ENCODE measurements at places on chromosomes 7 and 10.

GRCh38 chr7:32496052-32496813 lies 944 bp downstream of the AVL9 start:
- no peak for DNase-seq

DNA sequence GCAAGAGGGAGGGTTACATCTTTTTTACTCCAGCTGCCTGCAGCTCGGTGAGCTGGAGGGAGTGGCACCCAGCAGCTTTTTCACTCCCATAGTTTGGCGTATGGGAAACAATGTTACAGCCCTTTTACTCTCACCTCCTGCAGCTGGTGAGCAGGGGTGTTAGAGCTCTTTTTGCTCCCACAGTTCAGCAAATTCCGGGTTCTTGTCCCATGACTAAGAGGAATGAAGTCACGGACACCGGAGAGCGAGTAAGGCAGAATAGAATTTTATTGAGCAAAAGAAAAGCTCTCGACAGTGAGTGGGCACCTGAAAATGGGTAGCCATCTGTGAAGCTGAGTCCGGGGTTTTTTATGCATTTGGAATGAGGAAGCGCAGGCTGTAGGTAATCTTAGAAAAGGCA lies 446.6 kb downstream of the GFRA1 start:
- DNase-seq: no peak

GRCh38 chr10:93272884-93273675 lies 199.4 kb downstream of the CYP26A1 start:
- no peak for DNase-seq

DNA sequence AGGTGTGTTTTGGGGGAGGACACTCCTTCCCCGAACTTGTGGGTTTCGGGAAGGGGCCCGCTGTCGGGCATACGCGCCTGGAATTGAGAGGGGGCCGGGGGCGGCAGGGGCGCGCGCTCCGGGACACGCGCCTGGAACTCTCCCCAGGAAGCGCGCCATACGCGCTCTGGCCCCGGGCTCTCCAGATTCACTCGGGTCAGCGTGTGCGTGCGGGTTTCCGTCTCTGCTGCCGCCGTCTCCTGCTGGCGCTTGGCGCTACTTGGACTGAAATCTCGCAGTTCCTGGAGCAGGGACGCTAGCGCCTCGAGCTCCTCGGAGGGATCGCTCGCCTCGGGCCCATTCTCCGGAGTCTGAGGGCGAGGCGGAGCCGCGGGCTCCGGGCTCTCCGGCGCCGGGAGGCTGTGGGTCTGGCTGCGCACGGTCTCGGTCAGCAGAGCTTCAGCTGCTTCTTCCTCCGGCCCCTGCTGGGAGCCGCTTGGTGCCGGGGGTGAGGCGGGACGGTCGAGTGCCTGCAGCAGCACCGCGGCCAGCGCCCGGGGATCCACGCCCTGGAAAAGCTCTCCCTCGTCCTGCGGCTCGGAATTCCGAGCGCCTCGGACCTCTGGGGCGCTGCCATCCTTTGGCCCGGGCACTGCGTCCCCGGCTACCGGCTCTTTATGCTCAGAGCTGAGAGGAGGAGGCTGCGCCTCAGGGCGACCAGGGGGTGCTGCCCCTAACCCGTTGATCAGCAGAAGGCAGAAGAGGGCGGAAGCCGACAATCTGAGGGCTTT lies 1.1 kb downstream of the VGF start:
- DNase-seq: no peak

DNA sequence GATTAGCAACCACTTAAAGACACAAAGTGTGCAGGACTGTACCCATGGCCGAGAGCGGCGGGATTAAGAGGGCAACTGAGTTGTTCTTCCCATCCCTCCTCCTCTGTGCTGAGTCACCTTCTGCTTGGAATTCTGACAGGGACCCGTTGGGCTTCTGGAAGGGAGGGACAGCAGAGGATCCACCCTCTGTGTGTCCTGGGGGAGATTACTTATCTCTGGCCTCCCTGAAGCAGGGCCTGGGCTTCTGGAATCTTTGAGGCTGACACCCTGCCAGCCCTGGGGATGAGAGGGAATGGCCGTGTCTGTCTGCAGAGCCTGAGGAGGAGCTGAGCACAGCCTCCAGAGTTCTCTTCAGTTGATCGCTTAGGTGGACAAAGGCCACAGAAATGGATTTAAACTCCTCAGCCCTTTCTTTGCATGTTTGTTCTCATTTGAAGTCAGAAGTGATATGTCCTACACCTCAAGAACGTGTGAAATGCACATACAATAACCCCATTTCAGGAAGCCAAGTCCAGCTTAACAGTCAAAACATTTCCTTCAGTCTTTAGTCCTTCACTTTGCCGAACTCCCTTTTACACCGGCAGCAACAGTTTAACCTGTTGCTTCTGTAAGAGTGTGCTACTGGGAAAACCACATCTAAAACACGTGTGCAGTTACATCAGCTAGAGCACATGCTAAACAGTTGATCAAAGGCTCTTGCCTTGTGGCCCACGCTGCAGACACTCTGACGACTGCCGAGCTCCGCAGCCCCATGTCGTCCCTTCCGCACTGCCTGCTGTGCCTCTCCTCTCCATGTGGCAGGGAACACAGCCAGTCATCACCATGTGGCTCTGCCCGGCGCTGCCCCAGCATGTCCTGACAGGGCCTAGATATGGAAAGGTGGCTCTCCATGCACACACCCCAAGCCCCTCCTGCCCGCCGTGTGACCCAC lies 55.7 kb downstream of the IKZF1 start:
- DNase-seq: no peak

GRCh38 chr7:103686064-103686463 lies 240.1 kb upstream of the SLC26A5 start:
- DNase-seq: no peak

DNA sequence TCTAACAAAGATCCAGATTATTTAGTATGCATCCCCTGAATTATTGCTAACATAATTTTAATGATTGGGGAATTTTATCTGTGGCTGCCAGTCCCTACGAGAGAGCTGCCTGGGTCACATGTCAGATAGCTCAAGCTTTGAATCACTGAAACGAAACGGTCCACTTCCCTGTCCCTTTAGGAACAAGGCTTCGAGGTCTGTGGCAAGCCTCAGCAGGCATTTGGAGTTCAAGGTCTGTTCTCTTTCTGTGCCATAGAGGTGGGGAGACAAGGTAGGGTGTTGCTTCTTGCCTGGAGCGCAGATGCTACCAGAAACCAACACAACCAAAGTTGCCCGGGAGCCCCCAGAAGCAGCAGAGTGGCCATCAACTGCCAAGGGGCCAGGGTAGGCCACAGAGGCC lies 13.9 kb upstream of the SH2D4B start:
- no peak for DNase-seq

DNA sequence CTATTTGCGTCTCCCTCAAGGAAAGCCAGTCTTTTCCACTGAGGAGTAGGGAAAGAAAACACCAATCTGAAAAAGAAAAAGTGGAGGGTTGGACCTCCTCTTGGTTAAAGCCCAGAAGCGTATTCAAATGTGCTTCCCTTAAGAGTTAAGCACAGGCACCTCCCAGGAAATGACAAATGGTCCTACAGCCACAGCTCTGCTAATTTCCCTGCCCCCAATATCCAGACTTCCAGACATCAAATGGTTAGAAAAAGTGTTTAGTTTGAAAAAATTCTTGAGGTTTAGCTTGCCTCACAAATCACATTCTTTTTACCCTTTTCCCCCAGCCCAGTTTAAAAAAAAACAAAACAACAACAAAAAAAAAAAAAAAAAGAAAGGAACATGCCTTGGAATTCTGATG lies 19.0 kb upstream of the COL1A2 start:
- peak; percentile 68 for DNase-seq

DNA sequence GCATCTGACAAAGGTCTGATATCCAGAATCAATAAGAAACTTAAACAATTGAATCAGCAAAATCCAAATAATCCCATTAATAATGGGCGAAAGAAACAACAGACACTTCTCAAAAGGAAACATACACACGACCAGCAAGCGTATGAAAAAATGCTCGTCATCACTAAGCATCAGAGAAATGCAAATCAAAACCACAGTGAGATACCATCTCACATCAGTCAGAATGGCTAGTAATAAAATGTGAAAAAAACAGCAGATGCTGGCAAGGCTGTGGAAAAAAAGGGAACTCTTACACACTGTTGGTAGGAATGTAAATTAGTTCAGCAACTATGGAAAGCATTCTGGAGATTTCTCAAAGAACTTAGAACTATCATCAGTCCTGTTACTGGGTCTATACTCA lies 496.7 kb downstream of the SH2D4B start:
- DNase-seq: no peak

- no peak for DNase-seq
These were observed 49.0 kb downstream of the ADCY1 start for GRCh38 chr7:45623157-45623556.

GRCh38 chr10:78699971-78700370 lies 368.8 kb upstream of the ZMIZ1 start:
- no peak for DNase-seq

DNA sequence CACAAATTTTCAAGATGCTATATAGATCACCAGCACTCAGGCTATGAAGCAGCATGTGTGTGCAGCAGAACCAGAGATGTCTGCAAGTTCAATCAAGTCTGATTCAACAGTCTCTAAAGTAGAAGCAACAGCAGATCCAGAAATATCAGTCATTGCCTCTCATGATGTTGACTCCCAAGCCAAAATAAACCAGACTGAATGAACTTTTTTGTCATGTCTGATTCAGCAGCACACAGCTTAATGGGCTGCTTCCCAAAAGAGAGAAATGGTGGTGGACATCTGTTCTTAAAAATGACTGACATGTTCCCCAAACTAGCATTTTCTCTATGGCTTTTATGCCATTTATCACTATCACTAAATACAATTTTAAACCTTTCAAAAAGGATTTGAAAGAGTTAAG lies 53.8 kb downstream of the TMEM26 start:
- DNase-seq: no peak

DNA sequence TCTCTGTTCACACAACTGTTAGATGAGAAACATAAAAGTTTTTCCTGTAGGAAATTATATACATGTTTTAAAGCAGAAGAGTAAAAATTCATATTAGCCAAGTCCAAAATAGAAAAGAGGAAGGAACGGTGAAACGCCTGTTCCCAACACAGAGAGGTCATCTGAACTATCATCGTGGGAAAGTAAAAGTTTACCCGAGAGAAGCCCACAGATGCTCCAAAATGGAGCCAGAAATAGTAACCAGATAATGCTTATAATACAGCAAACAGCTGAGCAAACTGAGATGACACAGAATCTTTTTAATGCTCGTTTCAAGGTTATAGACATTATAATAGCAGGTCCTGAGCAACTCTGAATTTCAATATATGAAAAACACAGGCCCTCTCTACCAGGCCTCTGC lies 24.5 kb downstream of the FRMD4A start:
- no peak for DNase-seq

DNA sequence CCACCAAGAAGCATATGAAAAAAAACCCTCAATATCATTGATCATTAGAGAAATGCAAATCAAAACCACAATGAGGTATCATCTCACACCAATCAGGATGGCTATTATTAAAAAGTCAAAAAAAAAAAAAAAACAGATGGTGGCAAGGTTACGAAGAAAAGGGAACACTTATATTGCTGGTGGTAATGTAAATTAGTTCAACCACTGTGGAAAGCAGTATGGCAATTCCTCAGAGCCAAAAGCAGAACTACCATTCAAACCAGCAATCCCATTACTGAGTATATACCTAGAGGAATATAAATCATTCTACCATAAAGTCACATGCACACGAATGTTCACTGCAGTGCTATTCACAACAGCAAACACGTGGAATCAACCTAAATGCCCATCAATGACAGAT lies 46.0 kb downstream of the CNOT4 start:
- DNase-seq: no peak

DNA sequence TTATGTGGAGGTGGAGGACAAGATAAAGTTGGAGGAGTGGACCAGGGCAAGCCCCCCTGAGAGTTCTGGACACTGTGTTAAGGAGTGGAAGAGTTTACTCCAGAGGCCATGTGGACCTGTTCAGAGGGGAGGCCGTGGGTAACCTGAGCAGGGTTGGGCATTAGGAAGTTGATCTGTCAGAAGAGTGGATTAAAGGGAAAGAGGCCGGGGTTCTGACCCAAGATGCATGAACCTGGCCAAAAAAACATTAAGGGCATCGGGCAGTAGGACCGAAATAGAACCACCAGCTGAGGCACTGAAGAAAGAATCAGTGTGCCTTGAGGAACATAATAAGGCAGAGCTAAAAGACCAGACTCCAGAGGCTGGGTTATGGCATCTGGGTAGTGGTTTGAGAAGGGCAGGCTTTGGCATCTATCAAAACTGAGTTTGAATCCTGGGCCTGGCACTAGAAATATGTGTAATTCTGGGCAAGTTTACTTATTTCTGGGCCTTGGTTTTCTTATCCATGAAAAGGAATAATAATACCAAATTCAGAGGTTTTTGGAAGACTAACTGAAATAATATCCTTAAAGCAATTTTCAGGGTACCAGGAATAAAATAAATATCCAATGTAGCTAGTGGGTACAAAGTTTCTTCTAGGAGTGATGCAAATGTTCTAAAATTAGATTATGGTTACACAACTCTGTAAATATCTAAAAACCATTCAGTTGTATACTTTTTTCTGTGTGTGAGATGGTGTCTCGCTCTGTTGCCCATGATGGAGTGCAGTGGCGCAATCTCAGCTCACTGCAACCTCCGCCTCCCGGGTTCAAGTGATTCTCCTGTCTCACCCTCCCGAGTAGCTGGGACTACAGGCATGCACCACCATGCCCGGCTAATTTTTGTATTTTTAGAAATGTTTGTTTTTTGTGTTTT lies 10.9 kb upstream of the FRAT1 start:
- DNase-seq: no peak

DNA sequence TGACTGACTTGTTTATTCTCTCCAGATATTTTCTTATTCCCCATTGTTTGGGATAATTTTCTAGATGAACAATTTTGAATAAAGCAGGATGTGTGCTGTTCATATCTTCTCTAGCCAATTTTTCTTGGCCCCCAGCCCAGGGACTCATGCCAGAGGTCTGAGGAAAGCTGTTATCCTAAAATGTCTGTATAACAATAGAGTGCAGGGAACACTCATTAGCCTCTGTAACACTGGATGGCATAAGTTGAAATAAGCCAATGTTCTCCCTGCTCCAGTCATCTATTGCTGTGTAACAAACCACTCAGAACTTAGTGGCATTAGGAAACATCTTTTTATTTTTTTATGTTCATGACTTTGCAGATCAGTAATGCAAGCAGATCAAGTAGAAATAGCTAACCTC lies 121.7 kb upstream of the TRIM24 start:
- peak; percentile 61 for DNase-seq

DNA sequence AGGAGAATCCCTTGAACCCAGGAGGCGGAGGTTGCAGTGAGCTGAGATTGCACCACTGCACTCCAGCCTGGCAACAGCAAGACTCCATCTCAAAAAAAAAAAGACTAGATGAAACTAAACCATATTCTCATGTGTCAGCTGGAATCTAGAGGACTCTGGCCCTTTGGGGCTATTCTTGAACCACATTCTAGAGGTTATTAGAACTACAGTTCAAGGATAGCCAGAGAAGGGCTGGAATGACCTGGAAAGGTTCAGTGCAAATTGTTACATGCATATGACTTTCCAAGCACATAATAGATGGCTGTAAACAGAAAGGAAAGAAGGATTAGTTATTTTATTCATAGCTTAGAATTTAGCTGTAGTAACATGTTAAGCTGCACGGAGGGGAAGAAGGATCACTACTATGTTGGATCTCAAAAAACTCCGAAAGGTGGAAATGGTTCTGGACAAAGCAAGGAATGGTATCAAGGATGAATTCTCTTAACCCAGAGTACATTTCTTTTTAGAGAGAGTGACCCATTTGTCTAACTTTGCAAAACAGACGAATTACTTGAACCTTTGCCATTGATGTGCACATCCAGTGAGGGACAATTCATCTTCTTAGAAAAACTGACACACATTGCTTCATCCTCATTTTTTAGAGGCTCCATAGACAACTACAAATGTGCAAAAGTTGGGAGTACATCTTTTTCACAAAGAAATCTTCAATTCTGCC lies 124.0 kb upstream of the SAMD8 start:
- no peak for DNase-seq

Data from pulmonary artery endothelial cell (primary cell).